ENCODE measurements at places on chromosomes 5 and 9.

DNA sequence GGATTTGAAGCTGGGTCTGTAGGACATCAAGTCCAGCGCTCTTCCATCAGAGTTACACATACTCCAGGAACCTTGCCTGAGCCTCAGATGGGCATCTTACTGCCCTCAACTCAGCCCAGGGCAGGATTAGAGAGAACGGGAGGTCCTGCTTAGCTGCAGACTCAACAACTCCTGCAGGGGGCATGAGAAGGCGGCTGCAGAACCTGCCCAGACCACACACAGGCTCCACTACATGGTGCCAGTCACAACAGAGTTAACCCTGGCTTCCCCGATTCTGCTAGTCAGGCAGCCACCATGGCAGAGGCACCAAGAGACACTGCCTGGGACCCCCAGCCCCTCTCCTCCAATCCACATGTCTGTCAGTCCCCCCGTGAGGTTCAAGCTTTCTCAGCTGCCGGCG, 23.9 kb upstream of the CPLX2 start:
- DNase-seq, result peak; percentile 25

- no peak for DNase-seq
Observed at GRCh38 chr5:95801961-95802360, 20.6 kb downstream of the GLRX start.

DNA sequence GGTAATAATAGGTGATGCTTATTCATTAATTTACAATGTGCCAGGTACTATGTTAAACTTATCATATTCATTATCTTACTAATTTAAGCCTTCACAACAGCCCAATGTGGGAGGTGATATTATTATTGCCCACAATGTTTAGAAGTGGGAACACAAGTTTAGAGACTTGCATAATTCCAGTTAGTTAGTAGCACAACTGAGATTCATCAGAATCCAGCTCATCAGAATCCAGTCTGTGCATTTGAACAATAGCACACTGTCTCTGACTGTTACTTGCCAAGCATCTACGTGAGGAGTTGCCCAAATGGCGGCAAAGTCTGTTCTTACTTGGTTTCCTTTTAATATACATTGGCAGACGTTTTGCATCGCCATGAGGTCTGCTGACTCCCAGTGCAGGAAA, 110.9 kb upstream of the BASP1 start:
- no peak for DNase-seq

DNA sequence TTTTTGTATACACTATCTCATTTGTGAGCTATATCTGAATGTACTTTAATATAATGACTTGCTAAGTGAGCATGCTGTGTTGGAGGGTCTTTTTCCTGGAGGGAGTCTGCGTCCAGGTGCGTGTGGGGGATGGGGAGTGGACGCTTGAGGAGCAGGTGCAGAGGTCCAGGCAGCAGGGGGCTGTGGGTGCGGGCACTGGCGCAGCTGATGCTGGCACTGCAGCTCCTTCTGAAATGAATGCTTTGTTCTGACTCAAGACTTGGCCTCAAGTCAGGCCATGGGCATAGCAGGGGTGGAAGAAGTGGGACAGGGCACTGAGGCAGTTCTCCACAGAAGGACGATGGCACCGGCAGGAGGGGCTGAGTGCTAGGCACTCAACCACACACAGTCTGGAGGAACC, 165.7 kb upstream of the IRX1 start:
- DNase-seq, result no peak

- DNase-seq, result no peak
Observed at GRCh38 chr5:15009420-15009819, 137.8 kb upstream of the ANKH start.

- DNase-seq, result no peak
Observed at GRCh38 chr5:6750951-6751685, 37.9 kb downstream of the TENT4A start.

- no peak for DNase-seq
Observed at GRCh38 chr9:70609542-70610286, 195.3 kb upstream of the KLF9 start.

GRCh38 chr9:133961226-133962165, 30.6 kb downstream of the VAV2 start:
- no peak for DNase-seq

DNA sequence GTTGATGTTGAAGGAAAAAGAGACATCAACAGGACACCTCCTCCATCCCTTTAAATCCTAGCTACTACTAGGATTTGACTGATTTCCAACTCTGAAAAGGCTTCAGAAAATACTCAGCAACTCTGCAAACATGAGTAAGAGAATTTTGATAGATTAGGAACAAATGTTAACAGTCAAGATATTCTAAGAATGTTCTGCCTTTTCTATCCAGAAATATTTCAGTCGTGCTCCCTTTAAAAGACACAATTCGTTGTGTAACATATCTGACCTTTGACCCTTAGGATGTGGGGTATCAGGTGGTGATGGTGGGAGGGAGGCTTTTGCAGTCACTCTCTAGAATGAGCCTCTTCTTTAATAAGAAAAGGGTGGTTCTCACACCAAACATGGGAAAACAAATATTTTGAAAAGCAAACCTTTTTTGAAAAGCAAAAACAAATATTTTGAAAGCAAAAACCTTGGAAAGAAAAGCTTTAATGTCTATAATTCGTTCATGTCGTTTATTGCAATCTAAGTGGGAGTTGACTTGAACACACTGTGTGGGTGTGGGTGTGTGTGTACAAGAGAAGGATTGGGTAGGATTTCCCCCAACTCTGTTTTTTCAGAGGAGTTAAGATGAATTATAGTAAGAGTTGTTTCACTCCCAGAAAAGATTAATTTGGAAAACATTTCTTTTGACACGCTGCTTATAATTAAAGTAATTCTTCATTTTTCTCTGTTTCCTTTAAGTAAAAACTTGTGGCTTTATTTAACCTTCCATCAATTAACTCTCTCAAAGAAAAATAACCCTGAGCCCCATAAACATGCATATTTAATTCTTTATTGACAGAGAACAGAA, 152.8 kb downstream of the TMEM167A start:
- no peak for DNase-seq

- no peak for DNase-seq
Observed at GRCh38 chr5:159947708-159948358, 31.6 kb downstream of the ADRA1B start.

- no peak for DNase-seq
Observed at GRCh38 chr5:170557314-170557713, 53.5 kb downstream of the KCNIP1 start.

DNA sequence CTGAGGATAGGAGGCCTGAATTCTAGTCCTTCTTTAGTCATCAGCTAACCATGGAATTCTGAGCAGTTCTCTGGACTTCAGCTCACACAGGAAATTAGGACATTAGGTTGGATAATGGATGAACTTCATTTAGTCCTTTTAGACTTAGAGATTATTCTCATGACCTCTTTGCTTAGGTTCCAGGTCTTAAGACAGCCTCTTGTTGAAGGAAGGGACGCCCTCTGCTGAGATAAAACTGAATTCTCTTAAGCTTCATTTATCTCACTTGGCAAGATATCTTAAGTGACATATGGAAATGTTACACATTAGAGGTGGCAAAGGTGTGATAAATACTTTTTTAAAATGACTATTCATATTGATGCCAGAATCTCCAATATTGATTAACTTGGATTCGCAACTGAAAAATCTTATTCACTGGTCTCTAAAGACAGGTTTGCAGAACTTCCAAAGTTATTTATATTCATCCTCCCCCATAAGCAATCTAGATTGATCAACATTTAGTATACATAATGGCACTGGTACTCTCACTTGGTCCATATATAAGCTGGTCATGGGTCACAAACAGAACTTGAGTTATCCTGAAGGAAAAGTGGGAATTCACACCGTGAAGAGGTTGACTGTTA, 16.9 kb upstream of the ZNF366 start:
- no peak for DNase-seq

- no peak for DNase-seq
Observed at GRCh38 chr9:125767349-125767748, 20.2 kb downstream of the PBX3 start.

All from endothelial cell (in vitro differentiated cells).